Activated CD4-positive, alpha-beta T cell treated with anti-CD3 and anti-CD28 coated beads, Interleukin-2, amount 10 ng/mL, durations not matched to agents 7 days and 5 days (primary cell): ENCODE measurements at places on chromosomes 5 and 9. TPM values are rescaled to one million over a fixed set of nuclear protein-coding genes. Genes with fewer than 3 reads are reported as not detected.

DNA sequence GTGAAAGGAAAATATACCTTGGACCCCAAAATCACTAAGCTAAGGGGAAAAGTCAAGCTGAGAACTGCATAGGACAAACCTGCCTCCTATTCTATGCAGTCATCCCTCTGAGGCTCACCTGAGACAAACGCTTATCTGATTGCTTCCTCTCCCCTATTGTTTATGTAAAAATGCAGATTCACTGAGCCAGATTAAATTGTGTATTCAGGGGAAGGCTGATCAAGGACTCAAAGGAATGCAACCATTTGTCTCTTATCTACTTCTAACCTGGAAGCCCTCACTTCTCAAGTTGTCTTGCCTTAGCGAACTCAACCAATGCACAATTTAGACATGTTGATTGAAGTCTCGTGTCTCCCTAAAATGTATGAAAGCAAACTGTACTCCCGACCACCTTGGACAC is 13.3 kb downstream of the SPARC start:
- no peak for DNase-seq

GRCh38 chr9:105828596-105829213 is 134.4 kb downstream of the TMEM38B start:
- DNase-seq, result no peak

GRCh38 chr5:100535060-100536005 is at the start of gene FAM174A:
FAM174A (plus strand) TSS chr5:100535374; CDS start chr5:100535531, 157 bp downstream.
- peak; percentile 96 for DNase-seq

GRCh38 chr9:97803167-97804058 is 49.6 kb upstream of the FOXE1 start:
- DNase-seq, result peak; percentile 72

GRCh38 chr5:56200971-56201666 is 32.0 kb downstream of the ANKRD55 start:
- DNase-seq, result peak; percentile 75

GRCh38 chr9:126341902-126342301 is 15.3 kb downstream of the MVB12B start:
- DNase-seq, result no peak

- DNase-seq, result no peak
Measured at GRCh38 chr5:78506261-78507024, 142.1 kb downstream of the LHFPL2 start.

DNA sequence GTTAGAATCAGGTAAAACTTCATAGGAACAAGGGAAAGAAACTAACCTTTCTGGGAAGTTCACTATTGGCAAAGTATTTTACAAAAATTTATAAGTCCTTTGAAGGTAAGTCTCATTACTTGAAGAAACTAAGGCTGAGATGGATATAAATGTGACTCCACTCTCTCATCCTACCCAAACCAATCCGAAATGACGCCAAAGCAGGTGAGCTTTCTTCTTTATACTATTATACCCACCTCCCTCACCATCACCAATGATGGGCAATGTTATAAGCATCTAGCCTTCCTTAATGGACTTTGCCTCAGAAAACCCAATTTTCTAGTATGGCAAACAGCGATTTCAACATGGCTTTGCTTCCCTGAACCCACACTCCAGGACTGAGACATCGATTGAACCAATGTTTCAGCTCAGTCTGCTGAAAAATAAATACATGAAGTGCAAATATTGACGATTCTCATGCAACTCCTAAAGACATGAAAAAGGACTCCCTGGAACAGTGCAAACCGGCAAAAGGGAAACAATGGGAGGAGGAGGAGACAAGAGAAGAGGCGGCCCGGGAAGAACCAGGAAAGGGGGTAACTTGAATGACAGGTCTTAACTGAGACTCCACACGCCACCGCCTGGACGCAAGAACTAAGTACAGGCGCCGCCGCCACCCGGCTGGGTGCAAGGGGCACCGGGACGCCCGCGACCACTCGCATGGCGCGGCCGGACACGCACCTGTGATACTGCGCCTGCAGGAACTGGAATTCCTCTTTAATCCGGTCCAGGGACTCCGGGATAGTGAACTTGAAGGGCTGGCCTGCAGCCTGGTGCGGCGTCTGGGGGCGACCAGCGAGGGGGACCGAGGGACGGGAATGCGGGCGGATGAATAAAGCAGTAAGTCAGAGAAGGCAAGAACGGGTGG is 2.5 kb downstream of the TLE1 start:
- DNase-seq, result peak; percentile 17

DNA sequence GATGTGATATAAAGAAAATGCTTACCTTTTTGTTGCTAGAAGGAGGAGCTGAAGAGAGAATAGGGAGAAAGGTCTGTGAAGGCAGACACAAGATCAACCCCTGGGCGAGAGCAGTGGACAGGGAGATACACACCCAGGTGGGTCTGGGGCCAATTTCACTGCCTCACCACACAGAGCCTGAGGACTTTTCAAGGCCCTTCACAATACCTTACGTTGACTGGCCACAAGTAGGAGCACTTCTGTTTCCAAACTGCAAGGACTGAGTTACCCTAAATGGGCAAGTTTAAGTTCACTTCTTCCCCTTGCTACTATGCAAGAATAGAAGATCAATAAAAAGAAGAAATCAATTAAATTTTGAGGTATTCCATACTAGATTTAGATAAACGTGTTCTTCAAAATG is 174.5 kb upstream of the SLC12A2 start:
- DNase-seq, result peak; percentile 12

- DNase-seq, result no peak
Measured at GRCh38 chr9:131835151-131835910, 95.5 kb upstream of the RAPGEF1 start.

- no peak for DNase-seq
Measured at GRCh38 chr5:59418808-59419207, 474.7 kb downstream of the PDE4D start.

DNA sequence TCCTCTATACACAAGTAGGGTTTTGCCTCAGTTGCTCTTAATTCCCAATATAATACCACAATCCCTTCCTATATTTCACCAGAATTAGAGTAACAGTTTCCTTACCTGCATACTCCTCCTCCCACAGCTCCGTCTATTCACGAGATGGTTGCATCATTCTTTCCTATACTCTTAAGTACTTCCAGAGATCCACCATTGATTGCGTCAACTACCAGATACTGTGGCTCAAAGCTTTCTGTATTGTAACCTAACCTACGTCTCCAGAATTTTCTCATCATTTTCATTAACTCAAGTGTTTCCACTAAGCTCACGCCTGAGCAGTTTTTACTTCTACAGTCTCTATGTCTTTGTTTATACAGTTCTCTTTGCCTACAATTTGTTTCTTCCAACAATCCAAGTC is 31.2 kb upstream of the MINAR2 start:
- no peak for DNase-seq

GRCh38 chr5:157366741-157367674 is 93.0 kb upstream of the NIPAL4 start:
- no peak for DNase-seq

Gene NPM1
- total RNA-seq, result 1,562 TPM

Gene CAMK2A
- not detected for total RNA-seq

Gene DMGDH
- not detected for total RNA-seq

Gene LYSMD3
- 21.1 TPM for total RNA-seq

Gene FIBCD1
- total RNA-seq, result not detected

Gene SOHLH1
- not detected for total RNA-seq

Gene DMRTA1
- total RNA-seq, result not detected
